ENCODE measurements at places on chromosomes 16 and 17.

DNA sequence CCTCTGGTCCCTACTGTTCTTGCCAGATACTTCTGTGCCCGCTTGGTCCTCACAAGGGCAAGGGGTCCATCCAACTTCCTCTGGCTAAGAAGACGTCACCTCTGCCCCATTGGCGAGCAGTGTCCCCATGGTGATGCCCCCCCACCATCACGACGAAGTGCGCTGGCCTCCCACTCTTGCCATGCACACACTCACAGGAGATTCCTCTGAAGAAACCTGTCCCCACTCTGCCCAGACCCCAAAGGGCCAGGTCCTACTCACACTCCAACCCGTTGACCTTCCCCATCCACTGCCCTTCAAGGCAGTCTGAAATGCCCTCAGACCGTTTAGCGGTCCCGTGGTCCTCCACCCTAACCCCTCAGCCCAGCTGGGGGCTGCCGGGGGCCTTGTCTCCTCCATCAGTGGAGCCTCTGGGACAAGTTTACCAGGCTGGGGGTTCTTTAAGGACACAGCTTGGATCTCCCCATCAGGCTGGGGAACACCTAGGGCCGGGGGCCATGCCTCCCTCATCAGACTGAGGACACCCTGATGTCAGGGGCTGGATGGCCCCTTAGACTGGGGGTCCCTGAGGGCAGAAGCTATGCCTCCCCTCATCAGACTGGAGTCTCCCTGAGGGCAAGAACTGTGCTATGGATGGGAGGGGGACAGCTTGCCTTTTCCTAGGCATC lies 6.5 kb downstream of the NXPH3 start:
- no peak for DNase-seq

GRCh38 chr17:2704890-2705248 lies 6.7 kb downstream of the CLUH start:
- peak; percentile 12 for DNase-seq

- no peak for DNase-seq
Measured at GRCh38 chr17:57257195-57257894, 1.0 kb downstream of the MSI2 start.

- no peak for DNase-seq
Measured at GRCh38 chr16:77679391-77679790, 42.9 kb upstream of the NUDT7 start.

DNA sequence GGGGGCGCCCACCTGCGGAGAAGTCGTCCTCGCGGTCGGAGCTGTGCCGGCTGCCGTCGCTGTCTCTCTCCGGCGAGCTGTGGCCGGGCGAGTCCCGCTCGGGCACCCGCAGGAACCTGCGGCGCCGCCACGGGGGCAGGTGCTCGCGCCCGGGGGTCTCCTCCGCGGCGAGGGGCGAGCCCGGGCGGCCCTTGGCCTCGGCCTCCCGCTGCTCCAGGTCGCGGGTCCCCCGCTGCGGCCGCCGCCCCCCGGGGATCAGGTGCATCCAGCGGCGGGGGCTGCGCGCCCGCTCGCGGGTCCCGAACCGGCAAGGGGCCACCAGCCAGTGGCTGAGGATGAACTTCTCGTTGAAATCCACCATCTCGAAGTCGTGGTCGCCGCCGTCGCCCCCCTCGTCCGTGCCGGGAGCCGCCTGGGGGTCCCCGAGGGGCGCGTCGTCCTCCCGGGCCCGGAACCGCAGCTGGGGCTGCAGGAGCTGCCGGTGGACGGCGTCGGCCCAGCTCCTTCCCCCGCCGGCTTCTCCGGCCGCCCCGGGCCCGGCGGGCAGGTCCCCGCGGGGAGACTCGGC lies 41.4 kb upstream of the BHLHA9 start:
- no peak for DNase-seq

DNA sequence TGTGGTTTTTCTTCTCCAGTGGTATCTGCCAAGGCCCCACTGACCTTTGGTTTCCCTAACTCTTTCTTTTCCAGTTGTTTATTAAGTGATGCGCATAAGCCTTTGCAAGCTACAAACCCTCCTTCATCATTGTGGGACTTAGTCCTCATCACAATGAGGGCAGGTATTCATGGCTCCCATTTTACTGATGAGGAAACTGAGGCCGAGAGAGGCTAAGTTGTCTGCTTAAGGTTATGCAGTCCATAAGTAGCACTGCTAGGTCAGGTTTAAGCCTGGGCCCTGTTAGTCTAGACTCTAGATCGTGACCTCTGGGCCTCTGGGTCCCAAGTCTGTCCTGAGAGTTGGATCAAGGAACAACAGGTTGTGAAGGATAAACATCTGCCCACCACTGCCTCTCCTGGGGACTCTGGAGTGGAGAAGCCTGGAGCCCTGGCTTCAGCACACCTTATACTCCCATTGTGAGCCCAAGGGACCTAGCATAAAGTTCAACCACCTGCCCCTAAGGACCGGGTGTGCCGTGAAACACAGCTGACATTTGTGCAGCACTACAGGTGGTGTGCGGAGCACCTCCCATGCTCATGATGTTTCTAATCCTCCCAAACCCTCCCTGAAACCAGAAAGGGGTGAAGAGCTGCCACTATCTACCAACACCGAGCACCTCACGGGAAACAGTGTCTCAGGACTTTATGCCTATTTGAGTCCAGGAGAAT lies 5.2 kb upstream of the KCNH6 start:
- no peak for DNase-seq

All from WTC11 (cell line).